ENCODE measurements at places on chromosomes 1 and 21.

GRCh38 chr1:39269791-39270342 lies 65.4 kb downstream of the MACF1 start:
- DNase-seq, result peak; percentile 44

DNA sequence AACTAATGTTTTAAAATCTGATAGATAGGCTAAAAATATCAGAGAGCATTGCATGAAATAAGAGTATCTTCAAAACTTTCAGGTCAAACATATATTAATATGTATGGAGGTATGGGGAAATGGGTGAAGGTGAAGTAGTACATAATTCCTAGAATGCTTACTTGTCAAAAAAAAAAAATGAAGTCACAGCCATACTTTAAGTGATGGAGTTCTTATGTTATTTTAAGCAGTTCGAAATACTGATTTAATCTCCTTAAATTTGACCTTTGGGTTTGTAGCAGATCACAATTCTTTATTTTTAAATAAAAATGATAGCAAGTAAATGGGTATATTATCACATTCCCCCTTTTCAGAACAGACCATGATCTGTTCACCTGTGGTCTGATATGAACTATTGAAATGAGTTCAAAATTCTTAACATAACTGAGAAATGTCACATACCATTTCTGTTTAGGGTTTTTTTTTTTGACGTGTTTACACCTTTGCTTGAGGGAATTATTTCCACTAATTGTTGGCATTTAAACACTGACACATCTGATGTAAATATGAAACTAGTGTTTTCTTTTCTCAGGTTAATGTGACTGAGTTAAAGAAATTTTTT lies 220.2 kb downstream of the GREM2 start:
- DNase-seq, result no peak

GRCh38 chr1:79293611-79294010 lies 287.1 kb upstream of the ADGRL4 start:
- DNase-seq, result no peak

DNA sequence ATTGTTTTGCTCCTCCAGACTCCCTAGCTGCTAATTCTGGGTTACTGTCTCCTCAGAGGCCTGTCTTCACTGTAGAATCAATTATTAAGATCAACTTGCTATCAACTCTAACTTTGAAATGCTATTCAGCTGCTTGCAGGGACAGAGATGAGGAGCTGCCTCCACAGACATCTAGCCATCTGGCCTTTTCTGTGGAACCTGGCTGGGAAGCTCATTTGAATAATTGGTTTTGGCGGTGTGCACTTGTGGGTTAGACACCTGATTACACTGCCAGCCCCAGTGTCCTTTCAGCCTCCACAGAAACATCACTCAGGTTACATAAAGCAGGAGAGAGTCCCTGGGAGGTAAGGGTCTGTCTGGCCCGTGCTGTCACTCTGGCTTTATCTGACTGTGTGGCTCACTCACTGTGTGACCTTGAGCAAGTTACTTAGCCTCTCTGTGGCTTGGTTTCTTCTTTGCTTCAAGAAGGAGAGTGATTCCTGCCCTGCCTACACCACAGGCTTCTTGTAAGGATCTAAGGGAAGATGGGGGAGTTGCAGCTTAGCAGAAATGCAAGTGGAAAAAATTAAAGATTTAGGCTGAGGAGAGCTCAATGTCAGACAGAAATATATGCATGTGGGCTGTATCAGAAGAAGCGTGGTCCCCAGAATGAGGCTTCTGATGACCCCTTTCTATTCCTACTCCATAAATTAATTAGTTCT lies 131.6 kb downstream of the BEND5 start:
- no peak for DNase-seq

GRCh38 chr1:192545896-192546521 lies 29.6 kb upstream of the RGS1 start:
- DNase-seq, result no peak

DNA sequence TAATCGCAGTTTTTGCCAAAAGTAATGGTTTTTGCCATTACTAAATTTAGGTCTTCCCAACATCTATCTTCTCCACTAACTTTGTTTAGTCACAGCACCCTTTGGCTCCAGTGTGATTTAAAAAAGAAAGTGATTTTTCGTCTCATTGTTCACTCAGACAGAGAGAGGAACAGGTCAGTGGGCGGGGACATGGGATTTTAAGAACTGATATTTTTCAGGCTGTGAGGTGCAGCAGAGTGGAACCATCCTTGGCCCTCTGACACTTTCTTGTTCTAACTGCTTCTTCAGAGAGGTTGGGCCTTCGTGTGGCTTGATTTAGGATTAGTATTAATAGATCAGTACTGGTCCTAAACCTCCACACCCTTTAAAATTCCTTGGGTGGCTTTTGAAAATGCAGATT lies 38.8 kb downstream of the CASQ2 start:
- DNase-seq, result no peak

DNA sequence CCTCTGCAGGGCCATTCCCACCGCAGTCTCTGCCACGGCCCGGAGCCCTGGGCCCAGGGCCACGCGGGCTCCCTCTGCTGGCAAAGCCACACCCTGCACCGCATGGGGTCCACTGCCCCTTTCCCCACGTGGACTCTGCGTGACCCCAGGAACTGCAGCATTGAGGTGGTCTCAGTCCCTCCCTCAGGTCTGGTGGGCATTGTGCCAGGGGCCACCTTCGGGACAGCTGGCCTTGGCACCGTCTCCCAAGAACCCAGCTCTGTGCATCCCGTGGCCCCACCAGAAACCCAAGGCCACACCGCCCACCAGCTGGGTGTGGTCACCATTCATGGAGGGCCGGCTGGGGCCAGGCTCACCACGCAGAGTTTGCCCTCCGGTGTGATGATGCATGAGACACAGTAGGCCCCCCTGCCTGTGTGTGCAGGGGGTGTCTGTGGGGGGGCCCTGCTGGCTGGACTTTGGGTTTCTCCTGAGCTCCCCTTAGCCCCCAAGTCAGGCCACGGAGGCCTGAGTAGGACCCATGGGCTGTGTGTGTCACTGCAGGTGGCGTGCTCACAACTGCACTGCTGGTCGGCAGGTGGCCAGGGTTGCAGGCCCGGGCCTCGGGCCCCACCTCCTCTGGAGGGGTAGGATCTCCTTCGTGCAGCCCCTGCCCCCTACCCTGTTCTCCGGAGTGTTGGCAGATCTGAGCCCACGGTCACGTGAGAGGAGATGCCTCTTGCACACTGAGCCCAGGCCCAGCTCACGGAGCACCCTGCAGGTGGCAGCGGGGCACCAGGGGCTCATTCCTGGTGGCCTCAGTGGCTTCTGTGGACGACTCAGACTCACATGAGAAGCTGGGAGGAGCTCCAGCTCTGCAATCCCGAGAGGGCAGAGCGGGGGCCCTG lies 5.8 kb downstream of the VWA1 start:
- peak; percentile 65 for DNase-seq

DNA sequence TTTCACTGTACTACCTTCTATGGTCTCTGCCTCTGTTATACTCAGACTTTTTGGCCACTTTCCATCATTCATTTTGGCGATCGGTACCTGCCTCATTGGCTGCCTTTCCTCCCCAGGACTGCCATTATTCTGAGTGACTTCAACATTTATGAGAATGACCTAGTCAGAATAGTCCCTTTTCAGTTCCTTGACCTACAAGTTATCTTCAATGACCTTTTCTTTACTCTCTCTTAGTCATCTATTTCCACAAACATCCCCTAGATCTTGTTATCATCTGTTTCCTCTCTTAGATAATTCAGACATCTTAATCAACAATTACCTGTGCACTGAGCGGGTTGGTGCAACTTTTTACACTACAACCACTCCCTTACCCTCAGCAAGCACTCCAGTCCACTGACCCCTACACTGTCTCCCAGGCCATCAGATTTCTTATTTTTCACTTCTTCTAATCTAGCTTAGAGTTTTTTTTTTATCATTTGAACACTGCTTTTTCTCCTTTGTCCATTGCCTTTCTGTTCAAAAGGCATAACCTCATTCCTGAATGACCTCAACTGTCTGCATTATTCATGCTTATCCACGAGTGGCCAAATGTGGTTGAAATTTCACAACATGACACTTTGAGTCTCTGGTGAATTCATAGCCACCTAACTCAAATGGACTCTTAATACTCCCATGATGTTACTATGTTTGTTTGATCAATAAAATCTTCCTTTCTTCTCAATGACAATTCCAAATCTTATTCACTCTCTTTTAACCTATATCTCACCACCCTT lies 112.7 kb downstream of the HMCN1 start:
- no peak for DNase-seq

DNA sequence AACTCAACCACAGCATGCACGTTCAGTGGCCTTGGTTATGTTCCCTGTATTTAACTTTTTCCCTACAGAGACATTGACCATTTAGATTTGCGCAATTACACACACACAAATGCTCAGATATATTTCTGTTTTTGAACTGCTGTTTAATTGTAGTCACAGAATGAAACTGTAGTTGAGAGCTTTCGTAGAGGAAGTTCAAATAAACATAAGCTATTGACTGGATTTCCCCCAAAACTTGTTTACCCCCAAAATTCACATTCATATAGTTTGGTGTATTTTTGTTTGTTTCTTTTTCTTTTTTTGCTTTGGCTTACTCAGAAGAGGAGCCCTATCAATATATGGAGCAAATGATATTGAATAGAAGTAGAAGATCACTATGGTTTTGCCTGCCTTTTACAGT lies 921.0 kb downstream of the ADGRL2 start:
- no peak for DNase-seq

- DNase-seq, result no peak
Observed at GRCh38 chr1:93694039-93694438, 12.4 kb upstream of the BCAR3 start.

DNA sequence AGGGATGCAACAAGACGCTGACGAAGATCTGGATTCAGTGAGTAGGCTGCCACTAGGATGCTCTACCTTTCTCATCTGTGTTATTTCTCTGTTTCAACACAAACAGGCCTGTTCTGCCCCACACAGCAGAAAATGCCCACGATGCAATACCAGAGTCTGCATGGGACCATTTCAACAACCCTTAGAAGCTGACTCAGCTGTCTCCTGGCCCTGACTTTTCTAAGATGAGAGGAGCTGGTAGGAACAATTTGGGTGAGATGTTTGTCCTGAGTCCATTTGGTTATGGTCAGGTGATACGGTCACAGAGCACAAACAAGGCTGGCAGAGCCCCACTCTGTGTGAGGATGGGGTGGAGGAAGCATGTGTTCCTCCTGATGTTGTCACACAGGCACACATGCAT lies 11.5 kb upstream of the SLC2A1 start:
- DNase-seq, result no peak

DNA sequence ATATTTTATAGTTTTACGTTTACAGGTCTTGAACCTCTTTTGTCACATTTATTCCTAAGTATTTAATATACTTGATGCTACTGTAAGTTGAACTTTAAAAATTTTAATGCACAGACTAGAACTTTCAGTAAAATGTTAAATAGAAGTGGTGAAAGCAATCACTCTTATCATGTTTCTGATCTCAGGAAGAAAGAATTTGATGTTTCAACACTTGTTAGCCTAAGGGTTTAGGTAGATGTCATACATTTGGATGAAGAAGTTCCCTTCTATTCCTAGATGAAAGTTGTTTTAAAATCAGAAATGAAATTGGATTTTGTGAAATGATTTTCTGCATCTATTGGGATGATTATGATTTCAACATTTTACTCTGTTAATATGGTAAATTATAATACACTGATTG lies 63.6 kb upstream of the TTLL7 start:
- DNase-seq, result no peak

DNA sequence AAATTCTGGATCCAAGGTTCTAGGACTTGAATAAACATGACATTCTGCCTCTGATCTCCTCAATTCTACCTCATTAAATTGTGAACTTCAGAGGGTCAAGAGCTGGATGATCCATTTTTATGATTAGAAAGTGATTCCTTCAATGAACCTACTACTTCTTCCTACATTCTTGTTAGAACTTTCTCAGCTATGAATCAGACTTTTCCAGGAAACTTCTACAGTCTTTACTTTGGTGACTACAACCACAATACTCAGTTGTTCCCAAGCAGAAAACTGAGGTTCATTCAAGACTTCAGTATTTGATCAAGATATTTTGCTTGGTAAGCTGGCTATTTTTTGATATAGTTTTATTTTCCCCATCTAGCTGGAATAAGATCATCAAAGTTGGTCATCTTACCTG lies 51.4 kb downstream of the CDC7 start:
- DNase-seq, result no peak

DNA sequence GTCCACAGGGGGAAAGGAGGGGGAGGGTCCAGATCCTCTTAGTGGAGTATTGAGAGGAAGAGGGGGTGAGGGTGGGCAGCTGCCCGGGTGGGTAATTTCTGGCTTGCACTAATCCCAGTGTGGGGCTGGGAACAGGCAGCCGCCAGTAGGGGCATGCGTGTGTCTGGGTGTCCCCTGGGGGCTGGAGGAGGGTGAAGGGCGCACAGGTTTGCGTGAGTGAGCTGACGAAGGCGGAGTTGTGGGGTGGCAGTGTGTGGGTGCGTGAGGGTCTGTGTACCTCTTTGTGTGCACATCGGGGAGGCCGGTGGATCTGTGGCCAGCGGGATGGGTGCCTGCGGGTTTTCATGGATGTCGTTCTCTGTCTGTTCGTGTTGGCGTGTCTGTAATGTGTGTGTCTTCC lies 97.3 kb downstream of the PAX7 start:
- DNase-seq, result no peak

- DNase-seq, result no peak
Observed at GRCh38 chr1:74436078-74436477, 76.3 kb downstream of the LRRC53 start.

GRCh38 chr1:61461406-61462384 lies 263.2 kb downstream of the TM2D1 start:
- no peak for DNase-seq

DNA sequence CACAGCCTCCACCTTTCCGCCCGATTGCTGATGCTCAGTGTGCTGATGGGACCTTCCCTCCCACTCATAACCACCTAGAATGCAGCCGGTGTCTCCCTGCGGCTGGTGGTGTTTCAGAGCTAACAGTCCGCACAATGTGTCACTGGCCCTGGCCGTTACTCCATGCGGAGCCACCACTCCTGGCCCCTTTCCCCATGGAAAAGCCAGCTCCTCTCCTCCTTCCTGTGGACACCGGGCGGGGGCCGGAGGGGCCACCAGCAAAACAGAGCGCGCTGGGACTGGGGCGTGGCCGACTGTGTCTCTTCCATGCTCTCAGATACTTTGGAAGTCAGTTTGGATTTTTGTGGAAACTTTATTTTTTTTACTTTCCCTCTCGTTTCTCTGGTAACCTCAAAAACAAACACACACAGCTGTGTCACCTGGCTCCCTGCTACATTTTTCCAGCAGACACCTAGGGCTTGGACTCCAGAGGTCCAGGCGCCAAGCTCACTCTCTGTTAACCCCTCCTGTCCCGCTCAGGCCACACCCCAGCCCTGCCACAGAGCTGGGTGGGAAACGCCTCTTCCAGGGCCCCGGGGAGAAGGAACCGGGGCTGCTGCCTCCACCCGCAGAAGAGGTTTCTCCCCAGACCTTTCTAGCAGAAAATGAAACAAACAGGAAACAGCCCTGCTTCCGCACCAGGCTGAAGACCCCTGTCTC lies 32.5 kb upstream of the COL6A2 start:
- peak; percentile 95 for DNase-seq

DNA sequence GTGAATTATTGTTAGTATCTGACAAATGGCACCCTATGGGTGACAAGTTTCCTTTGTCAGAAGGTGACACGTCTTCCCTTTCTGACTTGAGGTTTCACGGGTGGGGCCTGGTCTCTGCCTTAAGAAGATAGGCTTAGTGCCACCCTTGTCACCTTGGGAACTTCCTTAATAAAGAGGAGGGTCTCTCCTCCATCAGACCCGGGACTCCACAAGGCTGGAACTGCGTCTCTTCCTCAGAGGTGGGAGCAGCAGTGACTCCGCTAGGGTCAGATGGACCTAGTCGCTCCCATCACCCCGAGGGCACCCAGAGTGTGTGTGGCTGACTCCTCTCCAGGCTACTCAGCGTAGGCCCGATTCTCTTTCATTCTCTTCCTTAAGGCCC lies 774 bp upstream of the WDTC1 start:
- no peak for DNase-seq

Measured in right hindlimb (tissue), 1 donor.